ENCODE measurements at places on chromosomes 5 and 9.
A peak's percentile ranks its signal among the peaks of the same experiment; 100 is the strongest.

GRCh38 chr9:89497978-89498851, at the start of gene SEMA4D:
TSS of gene SEMA4D (minus strand) at chr9:89498113. CDS start at chr9:89405456, 92,657 bp downstream.
- no peaks in the 10 kb centered on the region for H3K36me3 ChIP-seq
- no peak within 1 kb of the TSS for H3K27ac ChIP-seq
- peaks cover 56% of the 10 kb centered on the region for H3K4me1 ChIP-seq
- peak; percentile 92 for DNase-seq
- no peaks in the 10 kb centered on the region for H3K27me3 ChIP-seq
- H3K4me3 ChIP-seq = peak within 1 kb of the TSS; percentile 69

DNA sequence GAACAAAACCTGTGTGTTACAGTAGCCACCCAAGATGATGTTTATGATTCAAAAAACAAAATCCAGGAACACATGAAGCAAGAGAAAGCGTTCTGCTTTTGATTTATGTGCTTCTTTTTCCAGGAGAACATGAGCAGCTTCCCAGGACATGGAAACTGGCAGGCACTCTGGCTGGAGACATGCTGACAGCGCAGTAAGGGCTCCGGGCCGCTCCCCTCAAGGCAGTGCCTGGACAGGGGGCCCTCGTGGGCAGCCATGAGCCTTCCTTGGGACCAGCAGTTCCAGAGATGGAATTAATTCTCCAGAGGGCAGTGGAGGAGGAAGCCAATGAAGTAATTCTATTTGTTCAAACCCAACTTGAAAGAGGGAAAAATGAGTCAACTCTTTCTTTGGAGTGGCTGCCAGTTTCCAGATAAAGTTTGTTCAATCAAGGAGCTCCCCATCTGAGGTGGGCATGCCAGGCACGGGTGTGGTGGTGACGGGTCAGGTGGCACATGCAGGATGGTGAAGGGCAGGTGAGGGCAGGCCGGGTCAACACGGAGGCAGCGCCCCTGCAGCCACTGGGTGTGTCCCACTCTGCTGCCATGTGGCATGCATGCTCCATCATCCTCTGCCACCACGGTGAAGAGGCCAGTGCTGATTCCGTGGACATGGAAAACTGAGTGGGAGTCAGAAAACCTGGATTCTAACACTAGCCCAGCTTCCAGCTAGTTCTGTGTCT, 83.8 kb downstream of the OTULIN start:
- no peak for DNase-seq
- H3K36me3 ChIP-seq = peaks cover 19% of the 10 kb centered on the region
- no peaks in the 10 kb centered on the region for H3K27me3 ChIP-seq
- H3K27ac ChIP-seq = no peak overlapping the region
- no peak overlapping the region for H3K4me3 ChIP-seq

GRCh38 chr9:126144603-126145456, 181.8 kb upstream of the MVB12B start:
- no peak for DNase-seq
- H3K36me3 ChIP-seq = no peaks in the 10 kb centered on the region
- H3K27ac ChIP-seq = no peak overlapping the region
- H3K4me3 ChIP-seq = no peak overlapping the region

DNA sequence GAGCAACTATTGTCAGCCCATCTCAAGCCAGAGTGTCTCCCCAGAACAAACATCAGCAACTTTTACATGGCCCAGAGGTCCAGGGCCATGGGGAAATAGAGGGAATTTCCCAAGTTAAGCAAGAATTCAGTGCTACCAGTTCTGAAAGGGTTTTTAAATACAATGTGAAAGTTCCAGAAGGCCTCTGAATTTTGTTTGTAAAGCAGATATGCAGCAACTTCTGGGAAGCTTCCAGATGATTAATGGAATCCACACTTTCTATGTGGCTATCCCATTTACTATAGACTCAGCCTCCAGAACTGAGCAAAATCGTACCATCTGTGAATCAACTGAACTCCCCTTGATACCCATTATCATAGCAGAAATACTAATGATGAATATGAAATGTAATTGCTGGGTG, 93.8 kb downstream of the FEM1C start:
- H3K36me3 ChIP-seq = no peaks in the 10 kb centered on the region
- no peaks in the 10 kb centered on the region for H3K27me3 ChIP-seq
- DNase-seq = no peak
- peaks cover 19% of the 10 kb centered on the region for H3K4me1 ChIP-seq

- H3K4me1 ChIP-seq = peaks cover 16% of the 10 kb centered on the region
- DNase-seq = peak; percentile 85
- H3K27me3 ChIP-seq = no peaks in the 10 kb centered on the region
- no peaks in the 10 kb centered on the region for H3K36me3 ChIP-seq
- H3K27ac ChIP-seq = peak within 1 kb of the TSS; percentile 59
Observed at GRCh38 chr9:16870596-16871335, at the start of gene BNC2. TSS of gene BNC2 (minus strand) at chr9:16870670. CDS start at chr9:16870648, 22 bp downstream.

GRCh38 chr5:144101616-144102015, 68.8 kb downstream of the YIPF5 start:
- H3K4me3 ChIP-seq = no peak overlapping the region
- no peaks in the 10 kb centered on the region for H3K4me1 ChIP-seq
- H3K27ac ChIP-seq = no peak overlapping the region

DNA sequence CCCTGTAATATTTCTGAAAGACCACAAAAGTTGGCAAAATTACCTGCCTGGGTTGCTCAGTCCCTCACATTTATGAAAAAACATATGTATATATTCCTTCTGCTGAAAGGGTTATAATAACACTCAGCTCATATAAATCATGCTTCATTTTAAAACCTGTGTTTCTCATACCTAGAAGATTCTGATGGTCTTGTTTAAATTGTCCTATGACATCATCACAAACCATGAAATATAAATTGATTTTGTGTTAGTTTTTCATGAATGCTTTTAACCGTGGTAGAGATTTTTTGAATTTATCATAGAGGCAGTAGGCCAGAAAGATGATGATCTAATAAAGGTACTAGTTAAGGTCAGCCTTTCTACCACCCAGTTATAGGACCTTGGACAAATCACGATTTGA, 31.4 kb downstream of the SRFBP1 start:
- H3K4me3 ChIP-seq = no peak overlapping the region
- peaks cover 3% of the 10 kb centered on the region for H3K36me3 ChIP-seq
- no peaks in the 10 kb centered on the region for H3K27me3 ChIP-seq
- H3K4me1 ChIP-seq = no peaks in the 10 kb centered on the region
- H3K27ac ChIP-seq = no peak overlapping the region

DNA sequence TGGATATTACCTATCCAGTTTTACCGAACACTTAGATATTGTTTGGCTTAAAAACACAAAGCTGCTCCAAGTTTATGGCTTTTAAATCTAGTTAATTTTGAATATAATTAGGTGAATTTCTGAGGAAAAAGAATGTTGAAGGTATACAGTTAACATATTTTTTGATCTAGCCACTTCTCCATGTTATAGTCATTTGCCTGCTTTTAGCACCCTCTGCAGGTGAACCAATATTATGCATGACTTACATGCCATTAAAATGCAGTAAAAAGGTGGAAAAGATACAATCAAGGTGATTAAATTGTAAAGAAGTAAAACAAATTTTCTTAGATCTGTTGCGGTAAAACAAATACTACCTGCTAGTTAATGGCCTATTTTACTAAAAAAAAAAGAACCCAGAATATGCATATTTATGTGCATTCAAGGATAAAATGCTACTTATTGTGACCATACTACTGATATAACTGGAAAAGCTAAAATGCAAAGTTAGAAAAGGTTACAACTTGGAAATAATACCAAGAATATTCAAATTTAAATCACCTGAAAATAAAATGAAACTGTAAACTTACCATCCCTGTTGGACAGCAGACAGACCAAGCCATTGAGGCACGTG, 132.1 kb downstream of the AP3B1 start:
- H3K36me3 ChIP-seq = no peaks in the 10 kb centered on the region
- DNase-seq = peak; percentile 16

DNA sequence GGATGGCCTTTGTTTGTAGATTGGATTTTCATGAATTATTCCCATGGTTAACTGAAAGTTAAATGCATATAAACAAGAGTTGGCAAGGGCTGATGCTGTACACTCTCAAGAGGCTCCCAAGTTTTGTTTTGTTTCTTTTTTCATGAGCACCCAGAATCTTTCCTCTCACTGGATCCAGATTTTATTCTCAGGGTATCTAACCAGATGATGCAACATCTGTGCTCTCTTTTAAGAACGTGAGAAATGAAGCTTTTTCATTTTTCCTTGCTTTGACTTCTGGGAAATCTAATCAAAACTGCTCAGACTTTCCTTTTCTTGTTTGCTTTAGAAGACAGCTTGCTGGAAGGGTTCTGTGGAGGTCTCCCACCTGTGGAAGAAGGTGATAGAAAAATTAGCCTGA, 142.7 kb upstream of the SLC12A2 start:
- no peak for DNase-seq
- no peaks in the 10 kb centered on the region for H3K4me1 ChIP-seq

DNA sequence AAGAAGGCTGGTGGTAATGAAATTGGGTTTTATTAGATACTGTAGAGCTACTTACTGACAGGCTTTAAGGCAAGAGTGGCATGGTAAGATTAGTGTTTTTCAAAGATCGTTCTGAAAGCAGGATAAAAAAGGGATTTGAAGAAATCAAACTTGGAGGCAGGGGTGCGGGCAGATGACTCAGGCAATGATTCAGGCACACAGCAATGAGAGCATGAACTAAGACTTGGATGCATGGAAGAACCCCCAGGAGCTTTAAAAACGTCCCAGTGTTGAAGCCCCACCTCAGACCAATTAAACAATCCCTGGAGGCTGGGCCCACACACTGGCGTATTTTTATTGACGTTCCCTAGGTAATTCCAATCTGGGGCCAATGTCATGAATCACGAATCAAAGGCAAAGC, 102.5 kb downstream of the SREK1 start:
- H3K4me3 ChIP-seq = no peak overlapping the region
- no peaks in the 10 kb centered on the region for H3K4me1 ChIP-seq
- no peaks in the 10 kb centered on the region for H3K27me3 ChIP-seq
- no peak overlapping the region for H3K27ac ChIP-seq
- H3K36me3 ChIP-seq = no peaks in the 10 kb centered on the region

DNA sequence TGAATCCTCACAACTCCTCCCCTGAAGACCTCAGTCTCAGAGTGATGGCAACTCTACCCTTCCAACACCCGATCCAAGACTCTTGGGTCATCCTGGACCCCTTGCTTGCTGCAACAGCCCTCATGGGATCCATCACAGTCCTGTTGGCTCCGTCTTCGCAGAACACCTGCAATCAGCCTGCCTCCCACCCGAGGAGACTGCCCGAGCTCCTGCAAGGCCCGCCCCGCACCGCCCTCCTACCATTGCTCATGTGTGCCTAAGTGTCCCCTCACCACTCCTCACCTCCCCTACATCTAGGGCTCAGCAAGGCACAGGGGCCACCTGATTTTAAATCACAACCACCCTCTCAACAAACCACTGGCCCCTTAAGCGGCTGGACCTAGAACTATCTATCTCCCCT, 5.3 kb downstream of the SEMA4D start:
- no peaks in the 10 kb centered on the region for H3K4me1 ChIP-seq
- H3K36me3 ChIP-seq = no peaks in the 10 kb centered on the region
- no peaks in the 10 kb centered on the region for H3K27me3 ChIP-seq
- H3K4me3 ChIP-seq = no peak overlapping the region
- no peak for DNase-seq

- no peak overlapping the region for H3K4me3 ChIP-seq
- H3K4me1 ChIP-seq = no peaks in the 10 kb centered on the region
- no peak for DNase-seq
- no peaks in the 10 kb centered on the region for H3K27me3 ChIP-seq
- no peaks in the 10 kb centered on the region for H3K36me3 ChIP-seq
Observed at GRCh38 chr9:123724211-123724796, 205.6 kb downstream of the DENND1A start.

GRCh38 chr5:133977161-133977787, 8.8 kb upstream of the C5orf15 start:
- no peak overlapping the region for H3K4me3 ChIP-seq
- H3K27ac ChIP-seq = no peak overlapping the region
- peaks cover 96% of the 10 kb centered on the region for H3K36me3 ChIP-seq

DNA sequence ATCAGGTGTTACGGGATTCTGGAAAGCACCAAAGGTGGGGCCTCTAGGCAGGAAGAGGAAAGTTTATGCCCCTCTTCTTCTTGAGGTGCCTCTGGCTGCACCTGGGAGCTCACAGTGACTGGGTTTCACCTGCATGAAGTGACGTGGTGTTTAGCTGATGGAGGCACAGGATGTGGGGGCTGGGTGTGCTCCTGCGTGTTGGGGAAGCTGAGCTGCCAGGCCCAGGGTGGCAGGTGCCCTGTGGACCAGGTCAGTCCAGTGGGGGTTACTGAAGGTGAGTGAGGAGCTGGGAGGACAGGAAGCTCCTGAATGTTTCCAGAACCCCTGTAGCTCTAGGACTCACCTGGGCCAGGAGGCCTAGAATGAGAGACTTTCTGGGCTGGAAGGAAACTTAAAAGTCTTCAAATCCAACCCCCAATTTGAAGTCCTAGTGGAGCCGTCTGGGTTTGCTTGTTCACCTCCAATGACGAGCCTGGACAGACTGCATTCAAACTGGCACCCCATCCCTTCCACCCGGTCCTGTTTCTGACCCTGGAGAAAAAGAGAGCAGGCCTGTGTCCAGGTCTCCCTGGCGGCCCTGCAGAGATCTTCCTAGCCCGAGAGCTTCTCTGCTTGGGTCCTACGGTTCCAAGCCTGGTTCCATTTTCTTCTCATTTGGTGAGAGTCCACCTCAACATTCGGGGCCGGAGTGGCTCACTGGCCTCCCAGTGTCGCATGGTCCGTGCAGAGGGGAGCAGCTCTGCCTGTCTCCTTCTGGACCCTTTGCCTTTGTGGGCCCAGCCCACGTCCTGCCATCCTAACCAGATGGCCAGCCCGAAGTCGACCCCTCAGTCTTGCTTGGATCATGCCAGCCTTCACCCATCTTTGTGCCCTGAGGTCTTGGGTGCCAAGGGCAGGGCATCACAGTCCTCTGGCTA, 22.3 kb downstream of the TRAF1 start:
- H3K4me3 ChIP-seq = no peak overlapping the region
- H3K36me3 ChIP-seq = no peaks in the 10 kb centered on the region
- no peak overlapping the region for H3K27ac ChIP-seq
- H3K27me3 ChIP-seq = no peaks in the 10 kb centered on the region

DNA sequence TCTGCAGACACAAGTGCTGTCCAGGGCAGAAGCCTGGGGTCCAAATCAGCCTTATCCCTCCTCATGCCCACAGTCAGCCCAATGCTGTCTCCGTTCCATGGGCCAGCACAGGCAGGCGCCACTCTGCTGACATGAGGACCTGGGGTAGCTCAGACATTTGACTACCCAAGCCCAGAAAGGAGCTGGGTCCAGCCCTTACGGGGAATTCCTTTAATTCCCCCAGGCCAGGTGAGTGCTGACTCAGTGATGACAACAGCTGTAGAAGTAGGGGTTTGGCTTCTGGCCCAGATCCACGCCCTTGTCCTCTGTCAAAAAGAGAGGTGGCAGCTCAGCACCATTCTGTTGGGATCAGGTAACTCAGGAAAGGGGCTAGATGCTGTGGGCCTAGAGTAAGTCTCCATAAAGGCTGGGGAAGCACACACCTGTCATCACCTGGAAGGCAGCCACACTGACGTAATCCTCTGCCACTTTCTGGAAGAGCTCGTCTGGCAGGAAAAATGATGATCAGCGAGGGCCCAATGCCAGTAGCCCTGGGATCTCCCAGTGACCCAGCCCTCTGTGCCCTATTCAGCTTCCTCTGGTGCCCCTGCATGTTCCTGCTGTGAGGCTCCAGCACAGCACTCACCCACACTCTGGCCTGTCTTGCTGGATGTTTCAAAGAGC, 1.9 kb downstream of the RAB24 start:
- H3K27me3 ChIP-seq = no peaks in the 10 kb centered on the region
- peak; percentile 69 for DNase-seq
- H3K4me3 ChIP-seq = peak overlapping the region; percentile 99
- H3K4me1 ChIP-seq = peaks cover 36% of the 10 kb centered on the region

- H3K27me3 ChIP-seq = no peaks in the 10 kb centered on the region
- H3K27ac ChIP-seq = no peak overlapping the region
- H3K4me3 ChIP-seq = no peak overlapping the region
- H3K36me3 ChIP-seq = no peaks in the 10 kb centered on the region
Observed at GRCh38 chr9:5479994-5480694, 29.8 kb downstream of the CD274 start.

- peaks cover 4% of the 10 kb centered on the region for H3K4me1 ChIP-seq
- H3K36me3 ChIP-seq = no peaks in the 10 kb centered on the region
- H3K27ac ChIP-seq = peak within 1 kb of the TSS; percentile 55
- peaks cover 19% of the 10 kb centered on the region for H3K27me3 ChIP-seq
Observed at GRCh38 chr5:170861917-170862766, at the start of gene RANBP17. TSS of gene RANBP17 (plus strand) at chr5:170862018.

Measured in left lung (tissue), 14 donors.